Fibroblast of skin of right biceps (primary cell): ENCODE measurements at places on chromosomes 5 and 9.
A peak's percentile ranks its signal among the peaks of the same experiment; 100 is the strongest.

DNA sequence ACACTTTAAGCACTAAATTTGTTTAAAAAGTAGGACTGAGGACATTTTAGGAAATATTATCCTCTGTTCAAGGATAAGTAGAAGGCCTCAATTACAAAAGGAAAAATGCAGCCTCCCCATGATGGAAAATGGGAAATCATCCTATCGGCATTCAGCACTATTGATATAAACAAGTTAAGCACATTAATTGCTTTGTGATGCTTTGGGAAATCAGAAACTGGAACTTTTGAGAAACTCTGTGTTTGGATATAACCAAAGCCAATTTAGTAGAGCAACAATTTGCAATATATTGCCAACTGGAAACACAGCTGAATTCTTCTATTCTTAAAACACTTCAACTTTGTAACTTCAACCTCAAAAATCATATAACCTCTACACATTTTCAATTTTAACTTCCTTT is 65.2 kb upstream of the PTGER4 start:
- DNase-seq: no peak

DNA sequence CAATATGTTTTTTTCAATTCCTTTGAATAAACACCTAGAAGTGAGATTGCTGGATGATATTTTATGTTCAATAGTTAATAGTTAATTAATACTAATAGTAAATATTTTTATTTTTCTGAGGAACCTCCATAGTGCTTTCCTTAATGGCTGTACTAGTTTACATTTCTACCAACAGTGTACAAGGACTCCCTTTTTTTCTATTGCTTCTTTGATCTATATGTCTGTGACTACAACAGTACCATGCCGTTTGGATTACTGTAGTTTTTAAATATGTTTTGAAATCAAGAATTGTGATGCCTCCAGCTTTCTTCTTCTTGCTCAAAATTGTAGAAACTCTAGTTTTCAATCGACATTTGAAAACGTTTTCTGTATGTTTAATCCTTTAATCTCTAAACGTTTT is 39.5 kb upstream of the ADAMTS16 start:
- DNase-seq: no peak

- DNase-seq: no peak
Observed at GRCh38 chr5:2480871-2481270, 270.6 kb downstream of the IRX2 start.

- no peak for DNase-seq
Observed at GRCh38 chr9:128205296-128205944, 2.2 kb downstream of the DNM1 start.

DNA sequence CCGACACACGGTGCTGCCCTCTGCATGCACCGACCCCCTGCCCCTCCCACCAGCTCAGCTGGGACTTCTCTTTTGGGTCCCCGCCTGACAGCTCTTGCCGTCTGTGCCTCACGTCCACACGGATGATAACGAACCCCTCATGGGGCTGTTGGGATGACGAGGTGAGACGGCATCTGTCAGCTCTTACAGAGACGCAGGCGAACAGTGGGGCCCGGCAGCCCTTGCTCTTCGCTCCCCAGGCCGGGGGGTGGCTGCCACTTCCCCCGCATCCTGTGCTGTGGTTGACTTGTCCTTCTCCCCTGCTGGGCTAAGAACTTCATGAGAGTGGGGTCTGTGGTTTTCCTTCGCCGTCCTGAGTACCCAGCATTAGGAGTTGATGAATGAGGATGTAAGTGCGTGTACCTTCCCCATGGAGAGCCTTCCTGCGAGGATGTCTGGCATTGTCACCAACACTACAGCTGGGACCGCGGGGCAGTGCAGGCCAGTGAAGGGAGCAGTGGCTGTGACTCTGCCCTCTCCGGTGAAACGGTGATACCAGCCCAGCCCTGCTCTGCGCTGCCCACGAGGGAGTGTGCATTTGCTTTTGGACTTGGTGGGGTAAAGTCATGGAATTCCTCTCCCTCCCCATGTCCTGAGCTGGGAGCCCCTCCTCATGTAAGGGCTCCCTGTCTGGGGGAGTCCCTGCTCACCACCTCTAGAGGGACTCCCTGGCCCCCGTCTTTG is 23.2 kb downstream of the HK3 start:
- no peak for DNase-seq

DNA sequence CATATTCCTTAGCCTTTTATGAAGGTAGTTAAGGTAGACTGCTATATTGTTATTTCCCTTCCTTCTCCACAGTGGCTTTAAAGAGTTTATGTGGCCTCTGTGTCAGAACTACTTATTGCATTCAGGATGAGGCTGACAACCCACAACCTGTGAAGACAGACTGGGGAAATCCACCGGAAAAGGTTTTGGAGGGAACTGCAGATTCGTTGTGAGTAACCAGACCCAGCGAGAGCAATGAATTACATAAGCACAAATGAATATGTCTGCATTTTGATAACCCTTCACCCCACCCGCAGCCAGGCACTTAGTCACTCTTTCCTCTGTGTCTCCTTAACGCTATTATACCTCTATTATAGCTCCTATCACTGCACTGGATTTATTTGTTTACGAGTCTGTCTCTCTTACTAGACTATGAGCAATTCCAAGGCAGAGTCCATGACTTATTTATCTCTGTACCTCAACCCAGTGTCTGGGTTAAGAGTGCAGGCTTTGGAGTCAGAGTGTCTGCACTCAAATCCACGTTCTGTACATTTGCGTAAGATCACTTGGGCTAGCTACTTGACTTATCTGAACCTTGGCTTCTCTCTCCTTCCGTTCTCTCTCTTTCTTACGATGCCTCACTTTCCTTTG is 19.2 kb downstream of the KCTD16 start:
- DNase-seq: peak; percentile 91

DNA sequence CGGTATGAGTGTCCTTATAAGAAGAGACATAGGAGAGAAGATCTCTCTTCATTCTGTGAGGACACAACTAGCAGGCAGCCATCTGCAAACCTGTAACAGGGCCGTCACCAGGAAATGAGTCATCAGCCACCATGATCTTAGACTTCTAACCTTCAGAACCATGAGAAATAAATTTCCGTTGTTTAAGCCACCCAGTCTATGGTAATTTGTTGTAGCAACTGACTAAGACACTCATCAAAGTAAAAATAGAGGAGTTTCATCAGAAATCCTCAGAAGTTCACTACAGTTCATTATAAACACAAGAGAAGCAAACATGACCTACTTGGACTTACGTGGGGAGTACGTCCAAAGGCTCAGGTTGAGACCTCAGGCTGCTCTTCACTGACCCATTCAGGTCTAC is 357.7 kb downstream of the SEMA5A start:
- peak; percentile 89 for DNase-seq

DNA sequence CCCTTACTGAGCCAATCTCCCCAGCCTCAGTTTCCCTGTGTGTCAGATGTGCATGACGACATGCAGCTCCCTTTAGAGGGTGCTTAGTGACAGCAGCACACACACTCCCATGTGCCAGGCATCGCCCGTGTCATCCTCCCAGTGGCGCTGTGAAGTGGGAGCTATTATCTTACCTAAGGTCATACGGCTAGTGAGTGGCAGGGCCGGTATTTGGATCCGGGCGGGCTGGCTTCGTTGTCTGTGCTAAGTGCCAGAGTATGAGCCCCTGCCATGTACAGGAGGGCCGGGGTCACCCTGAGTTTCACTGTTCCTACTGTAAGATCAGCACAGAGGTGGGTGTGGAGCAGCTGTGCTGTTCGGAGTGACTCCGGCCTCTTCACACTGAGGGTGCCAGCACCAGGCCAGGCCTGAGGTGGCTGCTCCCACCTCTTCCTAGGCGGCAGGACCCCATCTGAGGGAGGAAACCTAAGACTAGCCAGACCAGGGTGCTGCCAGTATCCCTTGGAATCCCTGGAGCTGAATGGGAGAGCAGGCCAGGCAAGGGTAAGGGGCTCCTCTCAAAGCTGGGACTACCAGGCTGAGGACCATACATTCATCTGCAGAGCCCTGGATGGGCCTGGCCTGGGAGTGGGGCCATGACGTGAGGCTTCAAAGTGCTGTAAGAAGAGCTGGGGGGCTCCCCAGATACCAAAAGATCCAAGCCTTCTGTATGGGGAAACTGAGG is 22.5 kb downstream of the AQP7 start:
- no peak for DNase-seq

DNA sequence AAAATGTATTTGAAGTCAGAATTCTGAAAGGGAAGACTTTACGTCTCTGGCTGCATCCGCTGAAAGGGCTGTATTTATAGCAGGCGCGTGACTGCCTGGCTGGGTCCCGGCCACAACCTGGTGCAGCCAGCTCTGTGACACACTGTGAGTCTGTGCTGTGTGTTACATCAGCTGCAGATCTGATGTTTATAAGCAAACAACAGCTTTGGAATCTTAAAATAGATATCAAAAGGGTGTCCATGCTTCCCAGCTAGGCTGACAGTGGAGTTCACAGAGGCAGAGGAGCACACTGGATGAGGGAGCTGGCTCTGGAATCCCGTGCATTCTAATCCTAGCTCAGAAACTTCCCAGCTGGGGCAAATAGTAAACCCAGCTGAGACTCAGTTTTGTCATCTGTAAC is 433.4 kb upstream of the BRINP1 start:
- peak; percentile 3 for DNase-seq

DNA sequence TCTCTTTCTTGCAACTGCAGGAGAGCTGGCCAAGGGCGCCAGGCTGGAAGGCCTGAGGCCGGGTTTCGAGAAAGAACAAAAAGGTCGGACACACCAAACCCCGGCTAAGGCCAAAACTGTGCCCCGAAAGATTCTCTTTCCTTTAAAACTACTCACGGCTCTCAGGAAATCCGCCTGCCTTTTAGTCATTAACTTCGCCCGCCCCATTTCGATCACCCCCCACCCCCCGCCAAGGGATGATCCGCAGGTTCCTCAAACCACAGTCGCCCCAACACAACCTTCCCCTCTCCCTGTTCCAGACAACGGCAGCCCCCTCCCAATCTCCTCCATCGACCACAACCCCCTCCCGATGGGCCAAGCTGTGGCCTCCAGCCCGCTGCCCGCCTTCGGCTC is 536 bp downstream of the FEM1C start:
- DNase-seq: peak; percentile 57

GRCh38 chr9:128902351-128903078 is 18.3 kb upstream of the PHYHD1 start:
- DNase-seq: no peak

DNA sequence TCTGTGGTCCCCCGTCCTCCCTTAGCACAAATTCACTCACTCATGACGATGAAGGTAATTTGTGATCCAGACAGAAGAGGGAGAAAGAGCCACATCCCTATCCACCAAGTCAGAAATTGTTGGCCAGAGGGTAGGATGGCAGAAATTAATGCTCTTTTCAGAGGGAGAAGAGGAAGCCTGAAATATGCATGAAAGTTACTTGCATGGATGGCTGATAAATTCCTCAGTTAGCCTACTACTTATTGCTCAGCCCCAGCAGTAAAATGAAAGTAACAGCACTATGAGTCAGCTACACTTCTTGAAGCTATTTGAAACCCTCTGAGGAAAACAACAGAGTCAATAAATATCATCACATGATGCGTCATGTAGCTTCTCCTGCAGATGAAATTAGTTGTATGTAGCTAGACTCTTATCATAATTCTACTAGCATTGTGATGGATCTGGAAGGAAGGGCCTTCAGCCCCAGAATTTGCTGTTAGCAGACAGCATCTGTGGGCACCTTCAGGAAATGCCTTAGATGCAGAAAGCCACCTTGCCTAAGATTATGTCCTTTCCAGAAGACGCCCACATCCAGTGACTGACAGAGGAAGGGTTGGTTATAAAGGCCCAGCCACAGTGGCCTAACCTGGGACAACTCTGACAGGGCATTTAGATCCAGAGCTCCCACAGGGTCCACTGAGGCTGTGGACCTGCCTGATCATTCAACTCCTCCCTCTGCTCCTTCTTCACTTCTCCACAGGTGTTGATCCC is 81.2 kb upstream of the CCDC112 start:
- DNase-seq: peak; percentile 91

- DNase-seq: no peak
Observed at GRCh38 chr5:132032196-132032595, 20.7 kb upstream of the ACSL6 start.

- DNase-seq: peak; percentile 83
Observed at GRCh38 chr9:129567842-129568559, 52.9 kb downstream of the C9orf50 start.

DNA sequence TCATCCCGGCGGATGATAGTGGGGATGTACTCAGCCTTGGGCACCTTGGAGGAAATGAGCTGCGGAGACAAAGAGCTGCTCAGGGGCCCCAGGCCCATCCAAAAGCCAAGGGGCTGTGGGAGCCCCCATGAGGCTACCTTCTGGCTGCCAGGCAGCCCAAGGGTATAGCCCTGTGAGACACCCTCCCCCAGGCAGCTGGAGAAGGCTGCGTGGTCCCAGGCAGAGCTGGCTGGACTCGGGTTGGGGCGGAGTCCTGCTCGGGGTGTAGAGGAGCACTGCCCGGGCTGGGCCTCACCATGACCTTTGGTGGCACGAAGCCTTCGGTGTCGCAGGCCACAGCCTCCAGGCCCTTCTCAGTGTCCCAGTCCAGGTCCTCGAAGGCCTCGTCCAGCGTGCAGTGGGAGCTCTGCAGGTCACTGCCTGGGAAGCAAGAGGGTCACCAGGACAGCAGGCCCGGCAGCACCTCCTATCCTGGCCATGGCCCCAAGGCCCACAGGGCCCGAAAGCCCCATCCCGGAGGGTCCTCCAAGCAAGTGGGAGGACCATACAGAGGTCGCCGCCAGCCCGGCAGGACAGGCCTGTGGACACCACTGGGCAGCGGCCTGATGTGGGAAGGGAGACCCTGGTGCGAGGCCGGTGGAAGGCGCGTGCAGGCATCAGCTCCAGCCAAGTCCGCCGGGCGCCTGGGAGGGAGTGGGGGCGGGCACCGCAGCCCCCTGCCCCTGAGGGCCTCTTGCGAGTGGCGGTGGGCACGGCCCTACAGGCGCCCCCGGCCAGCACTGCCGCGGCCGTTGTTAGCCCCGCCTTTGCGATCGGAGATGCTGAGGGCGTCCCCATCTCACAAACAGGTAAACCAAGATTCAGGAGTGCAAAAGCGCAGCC is 6.1 kb downstream of the NSMF start:
- DNase-seq: no peak

- DNase-seq: peak; percentile 29
Observed at GRCh38 chr9:121439711-121440664, 59.7 kb downstream of the GGTA1 start.

DNA sequence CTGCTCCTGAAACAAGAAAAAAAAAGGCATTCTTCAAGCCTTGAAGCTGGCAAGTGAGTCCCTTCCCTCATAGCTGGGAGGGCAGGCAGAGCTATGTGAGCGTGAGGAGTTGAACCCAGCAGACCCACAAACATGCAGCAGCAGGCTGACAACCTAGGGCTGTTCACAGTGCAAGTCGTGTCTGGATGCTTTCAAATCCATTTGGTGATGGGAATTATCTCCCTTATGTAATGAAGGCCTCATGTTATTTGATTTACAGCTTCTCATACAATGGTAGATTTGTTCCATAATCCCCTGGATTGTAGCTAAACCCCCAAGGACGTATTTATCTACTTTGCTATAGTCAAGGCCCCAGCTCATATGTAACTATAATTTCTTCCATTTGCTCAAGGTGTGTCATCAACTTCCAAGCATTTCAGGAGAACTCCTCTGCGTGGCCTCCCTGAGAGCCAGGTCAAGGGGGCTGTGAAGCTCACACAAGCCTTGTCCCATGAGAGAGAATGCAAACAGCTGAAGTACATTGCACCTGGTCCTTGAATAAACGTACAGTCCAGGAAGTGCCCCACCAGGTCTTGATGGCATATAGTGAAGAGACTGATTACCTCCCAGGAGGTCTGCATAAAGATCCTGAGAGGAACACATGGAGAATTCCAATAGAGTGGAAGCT is 124.8 kb upstream of the SLC1A3 start:
- no peak for DNase-seq

- no peak for DNase-seq
Observed at GRCh38 chr9:106867286-106867685, 4.3 kb downstream of the ZNF462 start.

- DNase-seq: no peak
Observed at GRCh38 chr5:169131616-169132301, 169.2 kb downstream of the SLIT3 start.
